ENCODE measurements at places on chromosomes 11 and 22. TPM values are rescaled to one million over a fixed set of nuclear protein-coding genes. Genes with fewer than 3 reads are reported as not detected.

DNA sequence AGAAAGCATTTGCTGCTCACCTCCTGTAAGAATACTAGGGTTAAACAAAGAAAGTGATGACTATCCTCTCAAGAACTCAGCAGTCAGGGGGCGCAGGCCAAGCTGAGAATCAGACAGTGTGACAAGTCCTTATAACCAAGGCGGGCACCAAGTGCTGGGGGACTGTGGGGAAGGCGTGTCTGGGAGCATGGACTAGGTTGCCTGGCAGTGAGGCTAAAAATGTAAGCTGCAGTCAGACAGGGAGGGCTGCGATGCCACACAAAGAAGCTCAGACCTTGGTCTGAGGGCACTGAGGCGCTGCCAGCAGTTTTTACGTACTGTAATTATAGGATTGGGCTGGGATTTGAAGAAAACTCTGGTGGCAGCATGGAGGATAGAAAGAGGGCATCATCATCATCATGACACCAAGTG is 73.7 kb downstream of the FLI1 start:
- DNase-seq = peak; percentile 69

- peak; percentile 35 for DNase-seq
Observed at GRCh38 chr22:26610996-26611395, 6.8 kb downstream of the CRYBB1 start.

GRCh38 chr11:123577081-123577598 is 77.3 kb downstream of the SCN3B start:
- DNase-seq = peak; percentile 12

DNA sequence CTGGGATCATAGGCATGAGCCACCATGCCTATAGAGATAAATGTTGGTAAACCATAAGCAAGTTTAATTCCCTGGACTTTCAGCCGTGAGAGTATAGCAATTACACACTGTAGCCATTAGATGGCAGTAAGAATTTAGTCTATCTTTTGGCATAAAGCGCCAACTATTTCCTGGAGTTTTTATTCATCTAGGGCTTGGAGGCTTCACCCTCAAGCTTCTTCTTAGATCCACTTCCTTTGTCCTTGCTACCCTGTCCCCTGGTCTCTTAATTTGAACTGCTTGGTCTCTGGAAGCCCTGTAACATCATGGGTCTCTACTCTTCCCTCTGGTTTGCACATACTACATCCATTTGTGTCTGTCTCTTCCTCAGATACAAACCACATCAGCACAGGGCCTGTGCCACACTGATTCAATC is 38.2 kb downstream of the OR10A6 start:
- DNase-seq = peak; percentile 45

The TCN2 gene
- total RNA-seq = 3.8 TPM

The IRAG1 gene
- total RNA-seq = 3.7 TPM

The SYT7 gene
- 3.8 TPM for total RNA-seq

GRCh38 chr11:110985547-110985946 is 260.0 kb upstream of the POU2AF2 start:
- no peak for DNase-seq

DNA sequence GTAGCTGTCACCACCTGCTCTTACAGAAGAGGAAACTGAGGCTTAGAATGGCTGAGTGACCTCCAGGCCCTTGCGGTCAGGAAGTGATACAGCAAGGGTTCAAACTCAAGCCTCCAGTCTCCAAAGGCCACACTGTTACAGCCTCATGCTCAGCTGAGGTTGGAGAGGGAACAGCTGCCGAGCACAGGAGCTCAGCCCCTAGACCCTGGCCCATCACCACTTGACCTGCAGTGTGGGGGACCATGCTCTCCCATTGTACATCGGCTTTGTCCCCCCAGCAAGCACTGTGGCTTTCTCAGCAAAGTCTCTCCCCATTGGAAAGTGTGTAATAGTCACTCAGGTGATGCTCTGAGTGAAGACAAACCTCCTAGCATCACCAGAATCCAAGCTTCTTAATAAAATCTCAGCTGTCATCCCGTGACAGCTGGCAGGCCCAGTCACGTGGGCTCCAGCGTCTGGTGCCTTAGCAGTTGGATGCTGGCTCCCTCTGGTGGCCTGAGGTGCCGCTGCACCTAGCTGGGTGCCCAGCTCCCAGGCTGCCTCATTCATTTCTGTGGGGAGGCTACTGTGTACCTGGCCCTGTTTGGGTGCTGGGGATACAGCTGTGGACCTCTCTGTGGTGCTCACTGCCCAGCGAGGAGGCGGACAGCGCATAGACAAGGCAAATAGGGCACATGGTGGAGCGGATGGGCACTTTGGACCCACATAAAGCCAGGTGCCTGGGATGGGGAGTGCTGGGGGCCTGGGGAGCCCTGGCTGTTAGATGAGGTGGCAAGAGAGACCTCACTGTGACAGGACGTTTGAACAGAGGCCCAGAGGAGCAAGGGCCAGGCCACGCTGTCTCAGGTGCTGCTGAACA is 19.1 kb upstream of the MYRF start:
- DNase-seq = peak; percentile 50

DNA sequence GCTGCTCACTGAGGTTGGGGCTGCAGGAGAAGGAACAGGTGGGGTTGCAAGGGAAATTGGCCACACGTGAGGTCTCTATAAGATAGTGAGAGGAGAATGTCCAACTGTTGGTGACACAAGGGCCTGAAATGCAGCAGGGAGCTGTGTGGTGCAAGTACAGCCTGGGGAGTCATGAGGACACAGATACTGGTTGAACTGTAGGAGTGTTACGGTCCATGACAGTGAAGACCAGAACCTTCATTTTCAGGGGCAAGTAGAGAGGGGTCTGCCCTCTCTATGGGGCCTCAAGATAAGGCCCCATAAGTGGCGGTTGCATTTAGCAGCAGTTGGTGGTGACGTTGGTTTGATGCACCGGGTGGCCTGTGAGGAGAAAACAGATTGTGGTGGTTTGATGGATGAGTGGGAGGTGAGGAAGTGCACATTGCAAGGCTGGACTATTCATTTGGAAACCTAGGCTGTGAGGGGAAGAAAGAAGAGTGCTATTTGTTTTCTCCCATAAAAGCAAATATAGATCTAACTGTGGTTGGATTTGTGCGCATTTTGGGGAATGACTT is 39.4 kb downstream of the MICAL2 start:
- DNase-seq = peak; percentile 87
